T-cell (primary cell): ENCODE measurements at places on chromosomes 5 and 9.

DNA sequence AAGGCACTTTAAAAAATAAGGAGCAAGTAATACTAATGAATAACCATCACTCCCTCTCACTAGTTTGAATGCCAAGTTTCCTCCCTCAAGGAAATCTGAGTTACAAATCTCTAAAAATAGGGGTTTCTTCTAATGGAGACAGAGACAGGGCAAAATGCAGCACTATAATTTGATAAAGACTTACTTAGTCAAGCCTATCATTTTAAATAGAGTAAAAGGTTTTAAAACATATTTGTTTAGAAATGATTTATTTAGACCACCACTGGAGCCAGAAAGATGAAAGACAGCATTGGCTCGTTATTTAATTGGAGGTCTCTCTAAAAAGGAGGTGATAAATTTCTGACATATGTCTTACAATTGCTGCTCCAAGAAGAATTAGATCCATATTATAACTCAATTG is 228.7 kb downstream of the TLE1 start:
- no peak for DNase-seq

DNA sequence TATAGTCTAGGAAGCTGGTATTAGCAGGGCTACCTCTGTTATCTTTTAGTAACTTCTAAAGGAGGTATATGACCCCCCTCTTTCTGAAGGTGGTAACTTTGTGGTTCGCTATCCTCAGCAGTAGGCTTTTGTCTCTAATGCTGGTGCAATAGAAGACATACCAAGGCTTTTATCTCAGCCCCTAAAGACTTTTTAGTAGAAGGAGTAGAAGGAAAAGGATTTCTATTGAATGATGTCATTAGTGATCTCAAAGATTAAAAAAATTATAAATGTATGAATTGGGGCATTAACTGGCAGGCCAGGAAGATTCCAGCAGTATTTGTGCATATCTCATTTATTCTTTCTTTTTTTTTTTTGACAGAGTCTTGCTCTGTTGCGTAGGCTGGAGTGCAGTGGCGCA is 78.2 kb downstream of the RAI14 start:
- DNase-seq = no peak

DNA sequence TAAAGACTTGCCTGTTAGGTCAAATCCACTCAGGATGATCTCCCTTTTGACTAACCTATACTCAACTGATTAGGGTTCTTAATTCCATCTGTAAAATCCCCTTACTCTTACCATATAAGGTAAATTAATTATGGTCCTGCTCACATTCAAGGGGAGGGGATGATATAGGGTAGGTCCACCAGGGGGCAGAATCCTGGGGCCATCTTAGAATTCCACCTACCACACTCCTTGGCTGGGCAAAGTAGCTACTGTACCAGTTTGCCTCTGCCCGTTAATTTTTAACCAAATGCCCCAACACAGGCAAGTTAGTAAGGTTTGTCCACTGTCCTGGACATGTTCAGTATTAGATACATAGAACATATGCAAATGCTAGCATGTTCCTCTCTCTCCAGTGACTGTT is 262.4 kb downstream of the SEMA5A start:
- no peak for DNase-seq

DNA sequence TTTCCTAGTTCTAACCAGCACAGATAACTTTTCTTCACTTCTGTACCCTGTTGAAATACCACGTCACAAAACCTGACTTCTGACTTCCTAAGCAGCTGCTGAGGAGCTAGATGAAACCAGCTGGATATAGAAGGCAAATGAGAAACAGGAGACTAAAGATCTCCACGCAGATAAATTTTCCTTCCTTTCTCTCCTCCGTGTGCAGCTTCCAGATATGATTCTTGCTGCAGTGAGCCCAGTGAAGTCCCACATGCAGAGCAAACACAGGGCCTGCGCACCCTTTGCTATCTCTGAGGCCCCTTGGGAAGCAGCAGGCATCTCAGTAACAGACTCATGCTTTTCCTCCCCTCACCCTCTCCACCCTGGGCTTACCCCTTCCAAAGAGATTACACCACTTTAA is 1638.3 kb downstream of the MAT2B start:
- DNase-seq = no peak

DNA sequence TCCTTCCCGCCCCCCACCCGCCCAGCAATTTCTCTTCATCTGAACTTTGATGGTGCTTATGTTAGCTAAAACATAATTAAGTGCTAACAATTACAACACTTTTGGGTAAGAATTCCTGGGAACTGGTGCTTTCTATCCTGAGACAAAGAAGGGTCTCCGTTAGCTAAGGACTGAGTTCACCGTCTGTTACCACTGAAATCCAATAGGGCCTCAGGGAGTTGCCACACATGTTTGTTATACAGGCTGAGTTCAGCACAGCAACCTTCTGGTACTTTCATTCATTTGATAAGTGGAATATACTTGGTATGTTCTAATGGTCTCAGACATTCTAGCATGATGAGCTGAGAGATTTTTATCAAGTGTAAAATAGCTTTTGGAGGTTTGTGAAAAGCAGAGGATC is 437.9 kb downstream of the EFNA5 start:
- no peak for DNase-seq

DNA sequence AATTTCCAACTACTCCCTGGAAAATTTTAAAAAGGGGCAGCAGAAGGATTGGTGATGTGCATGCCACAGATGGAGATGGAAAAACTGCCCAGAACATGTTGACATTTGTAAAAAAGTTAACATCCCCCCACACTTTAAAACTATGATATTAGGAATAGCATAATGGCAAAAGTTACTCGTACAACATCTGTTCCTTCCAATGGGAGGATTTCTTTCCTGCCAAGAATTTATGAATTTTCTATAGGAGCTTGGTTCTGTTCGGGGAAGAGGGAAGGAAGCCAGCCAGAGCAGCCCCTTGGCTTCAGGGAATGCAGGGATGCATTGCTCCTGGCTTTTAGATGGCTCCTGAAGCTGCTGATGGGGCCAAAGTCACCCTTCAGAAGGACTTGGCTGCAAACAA is 22.7 kb downstream of the KLF4 start:
- no peak for DNase-seq

GRCh38 chr5:143078313-143078712 is 308.1 kb downstream of the ARHGAP26 start:
- no peak for DNase-seq

- no peak for DNase-seq
These were observed 17.0 kb upstream of the SELENOP start for GRCh38 chr5:42828671-42829070.

- no peak for DNase-seq
These were observed 108.8 kb upstream of the MVB12B start for GRCh38 chr9:126217797-126218196.

DNA sequence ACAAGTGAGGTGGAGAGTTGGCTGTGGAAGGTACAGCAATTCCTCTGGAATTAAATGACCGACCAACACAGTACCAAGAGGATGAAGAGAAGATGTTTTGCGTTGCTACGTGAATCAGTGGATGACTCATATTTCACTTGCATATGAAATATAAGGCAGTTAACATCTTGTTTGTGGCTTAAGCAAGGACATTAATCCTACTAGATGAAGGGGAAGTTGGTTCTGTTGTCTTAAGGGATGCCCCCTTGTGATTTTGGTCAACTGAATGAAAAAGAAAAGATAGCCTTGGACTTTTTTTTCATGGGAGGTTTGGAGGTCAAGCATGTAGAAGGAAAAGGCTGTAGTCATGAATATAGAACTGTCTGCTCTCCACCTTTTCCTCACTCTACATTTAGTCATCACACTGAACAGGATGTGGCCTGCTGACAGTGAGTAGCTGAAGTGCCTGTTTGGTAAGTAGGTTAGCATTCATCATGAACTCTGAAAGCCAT is 33.9 kb downstream of the VLDLR start:
- DNase-seq = peak; percentile 3

DNA sequence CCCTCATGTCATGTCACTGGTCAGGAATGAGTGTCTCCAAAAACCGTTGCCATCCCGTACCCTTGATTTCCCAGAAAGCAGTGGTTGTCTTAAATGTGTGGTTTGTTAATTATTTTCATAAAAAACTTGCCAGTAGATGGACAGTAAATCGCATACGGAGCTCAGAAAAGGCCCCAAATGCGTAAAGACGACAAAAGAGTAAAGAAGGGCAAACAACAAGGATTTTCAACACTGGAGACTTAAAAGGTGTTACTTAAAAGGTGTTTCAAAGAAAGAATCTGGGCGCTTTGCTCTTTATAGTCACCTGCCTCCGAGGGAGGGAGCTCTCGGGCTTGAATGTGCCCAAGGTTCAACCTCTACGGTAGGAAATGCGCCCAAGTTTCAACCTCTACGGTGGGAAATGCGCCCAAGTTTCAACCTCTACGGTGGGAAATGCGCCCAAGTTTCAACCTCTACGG is 734 bp downstream of the KIF27 start:
- DNase-seq = no peak

GRCh38 chr5:142698447-142699183 is 12.7 kb upstream of the FGF1 start:
- DNase-seq = no peak

DNA sequence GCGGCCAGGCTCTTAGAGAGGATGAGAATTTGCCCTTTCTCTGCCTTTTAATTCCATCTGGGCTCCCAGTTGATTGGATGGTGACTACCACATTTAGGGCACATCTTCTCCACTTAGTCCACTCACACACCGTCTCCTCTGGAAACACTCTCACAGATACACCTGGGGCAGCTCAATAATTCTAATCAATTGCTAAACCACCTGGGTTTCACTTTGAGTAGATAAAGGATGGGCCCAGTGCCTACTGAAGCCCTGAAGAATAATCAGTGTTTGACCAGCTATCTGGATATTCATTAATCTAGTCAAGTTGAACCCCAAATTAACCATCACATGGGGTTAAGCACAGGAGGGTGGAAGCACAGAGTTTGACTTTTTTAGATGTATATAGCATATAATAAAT is 19.1 kb downstream of the MAN2A1 start:
- no peak for DNase-seq

GRCh38 chr9:127835991-127836516 is 18.4 kb downstream of the ENG start:
- no peak for DNase-seq

- no peak for DNase-seq
These were observed 167.5 kb downstream of the SYK start for GRCh38 chr9:90969021-90969675.

- no peak for DNase-seq
These were observed 520.8 kb upstream of the DAP start for GRCh38 chr5:11281842-11282241.

DNA sequence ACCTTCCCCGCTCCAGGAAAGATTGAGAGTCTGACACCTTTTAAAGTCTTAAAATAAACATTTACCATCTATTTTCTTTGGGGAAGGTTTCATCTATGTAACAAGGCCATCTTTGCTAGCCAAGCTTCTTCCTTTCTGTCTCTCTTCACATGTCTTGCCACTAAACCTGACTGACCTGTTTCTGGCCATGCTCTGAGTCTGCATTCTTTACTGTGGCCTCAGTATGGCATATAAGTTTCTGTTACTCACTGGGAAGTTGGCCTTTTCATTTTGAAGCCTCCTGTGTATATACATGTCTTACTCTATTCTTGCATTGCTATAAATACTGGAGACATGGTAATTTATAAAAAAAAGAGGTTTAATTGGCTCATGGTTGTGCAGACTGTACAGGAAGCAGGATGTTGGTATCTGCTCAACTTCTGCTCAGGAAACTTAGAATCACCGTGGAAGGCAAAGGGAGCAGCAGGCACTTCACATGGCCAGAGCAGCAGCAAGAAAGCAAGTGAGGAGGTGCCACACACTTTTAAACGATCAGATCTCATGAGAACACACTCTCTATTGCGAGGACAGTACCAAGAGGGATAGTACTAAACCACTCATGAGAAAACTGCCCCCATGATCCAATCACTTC is 48.1 kb downstream of the KCNV2 start:
- DNase-seq = no peak

DNA sequence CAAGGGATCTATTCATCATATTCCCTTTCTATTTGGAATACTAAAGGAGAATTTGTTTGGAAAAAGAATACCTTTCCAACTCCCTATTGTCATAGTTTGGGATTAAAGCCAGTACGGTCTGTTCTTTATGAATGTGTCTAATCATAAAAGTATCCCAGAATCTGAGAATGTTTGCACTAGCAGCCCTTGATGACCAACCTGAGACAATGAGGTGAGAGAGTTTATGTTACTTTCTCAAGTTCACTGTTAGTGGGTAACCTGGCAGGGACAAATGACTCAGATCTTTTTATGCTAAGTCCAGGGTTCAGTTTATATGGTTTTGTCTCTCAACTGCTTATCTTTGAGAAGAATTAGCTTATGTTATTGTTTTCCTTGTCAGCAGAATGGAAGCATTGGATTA is 25.3 kb upstream of the TLR4 start:
- no peak for DNase-seq
